WERI-Rb-1 (cell line): ENCODE measurements at places on chromosomes 4 and X.

GRCh38 chrX:125295337-125295736 lies 24.3 kb upstream of the TEX13C start:
- DNase-seq: no peak

DNA sequence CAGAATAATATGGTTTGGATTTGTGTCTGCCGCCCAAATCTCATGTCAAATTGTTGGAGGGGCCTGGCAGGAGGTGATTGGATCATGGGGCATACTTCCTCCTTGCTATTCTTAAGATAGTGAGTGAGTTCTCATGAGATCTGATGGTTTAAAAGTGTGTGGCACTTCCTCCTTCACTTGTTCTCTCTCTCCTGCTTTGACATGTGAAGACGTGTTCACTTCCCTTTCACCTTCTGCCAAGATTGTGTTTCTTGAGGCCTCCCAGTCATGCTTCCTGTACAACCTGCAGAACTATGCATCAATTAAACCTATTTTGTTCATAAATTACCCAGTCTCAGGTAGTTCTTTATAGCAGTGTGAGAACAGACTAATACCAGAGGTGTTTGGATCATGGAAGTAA lies 325.7 kb upstream of the GIMD1 start:
- DNase-seq: no peak

DNA sequence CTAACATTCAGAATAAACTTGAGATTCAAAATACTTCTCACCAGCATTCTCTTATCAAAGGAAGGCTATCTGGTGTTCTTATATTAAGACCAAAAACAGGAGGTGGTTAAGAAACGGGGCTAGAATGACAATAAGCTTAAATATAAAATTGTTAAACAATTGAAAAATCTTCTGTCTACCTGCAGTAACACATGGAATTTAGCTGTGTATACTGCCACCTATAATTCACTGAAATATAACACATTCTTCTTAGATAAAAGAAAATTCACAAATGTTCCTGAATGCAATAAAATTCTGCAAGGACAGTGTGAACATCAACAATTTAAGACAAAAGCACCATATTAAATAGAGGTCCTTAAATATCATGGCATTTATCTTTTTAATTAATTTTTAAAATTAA lies 11.5 kb upstream of the PCDH10 start:
- DNase-seq: no peak

- no peak for DNase-seq
Observed at GRCh38 chr4:101807351-101807750, 16.8 kb downstream of the BANK1 start.

DNA sequence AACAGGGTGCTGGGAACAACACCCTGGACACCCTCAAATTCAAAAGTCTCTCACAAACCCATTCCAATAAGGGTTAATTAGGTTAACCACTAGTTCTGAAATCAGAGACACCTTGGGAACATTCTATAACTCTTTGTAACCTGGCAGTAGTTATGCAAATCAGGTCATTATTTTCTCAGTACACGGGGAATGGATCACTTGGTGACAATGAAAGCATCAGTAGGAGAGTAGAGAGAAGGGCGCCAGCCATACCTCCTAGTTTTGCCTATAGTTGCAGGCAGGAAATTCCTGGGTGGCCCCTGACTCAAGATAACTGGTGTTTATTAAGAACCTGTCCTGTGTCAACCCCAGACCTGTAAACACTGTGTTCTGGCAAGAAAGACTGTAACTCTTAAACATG lies 2.5 kb downstream of the CCDC110 start:
- DNase-seq: no peak

- no peak for DNase-seq
Observed at GRCh38 chrX:13955975-13956374, 73.7 kb downstream of the GEMIN8 start.

GRCh38 chr4:21385706-21386105 lies 562.9 kb downstream of the KCNIP4 start:
- DNase-seq: no peak

DNA sequence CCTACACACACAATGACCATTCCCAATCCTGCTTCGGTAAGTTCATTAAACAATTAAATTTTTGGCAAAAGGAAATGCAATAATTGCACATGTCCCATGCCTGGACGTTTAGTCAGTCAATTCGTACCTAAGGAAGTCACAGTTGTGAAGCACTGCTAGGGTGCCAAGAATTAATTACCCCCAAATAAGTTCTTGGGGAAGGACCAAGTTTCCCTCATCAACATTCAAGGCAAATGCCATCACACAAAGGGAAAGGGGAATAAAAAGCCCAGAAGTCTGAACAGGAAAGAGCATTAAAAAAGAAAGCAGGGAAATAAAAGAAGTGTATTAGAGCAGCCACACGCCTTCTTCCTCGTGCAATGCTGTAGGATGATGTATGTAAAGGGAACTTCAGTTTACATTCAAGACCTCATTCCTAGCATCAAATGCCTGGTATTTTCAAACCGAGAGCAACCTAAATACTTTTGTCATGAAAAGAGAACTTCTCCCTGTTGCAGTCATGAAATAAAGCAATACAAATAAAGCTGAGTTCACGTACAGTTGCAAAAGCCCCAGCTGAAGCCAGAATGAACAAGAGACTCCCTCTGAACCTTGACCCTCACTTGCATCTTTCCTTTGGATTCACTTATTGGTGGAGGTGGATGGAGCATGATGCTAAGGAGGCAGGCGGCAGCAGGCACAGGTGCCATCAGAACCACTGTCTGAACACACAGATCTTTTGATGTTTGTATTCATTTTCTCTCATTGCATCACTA lies 124.0 kb upstream of the PPARGC1A start:
- no peak for DNase-seq

DNA sequence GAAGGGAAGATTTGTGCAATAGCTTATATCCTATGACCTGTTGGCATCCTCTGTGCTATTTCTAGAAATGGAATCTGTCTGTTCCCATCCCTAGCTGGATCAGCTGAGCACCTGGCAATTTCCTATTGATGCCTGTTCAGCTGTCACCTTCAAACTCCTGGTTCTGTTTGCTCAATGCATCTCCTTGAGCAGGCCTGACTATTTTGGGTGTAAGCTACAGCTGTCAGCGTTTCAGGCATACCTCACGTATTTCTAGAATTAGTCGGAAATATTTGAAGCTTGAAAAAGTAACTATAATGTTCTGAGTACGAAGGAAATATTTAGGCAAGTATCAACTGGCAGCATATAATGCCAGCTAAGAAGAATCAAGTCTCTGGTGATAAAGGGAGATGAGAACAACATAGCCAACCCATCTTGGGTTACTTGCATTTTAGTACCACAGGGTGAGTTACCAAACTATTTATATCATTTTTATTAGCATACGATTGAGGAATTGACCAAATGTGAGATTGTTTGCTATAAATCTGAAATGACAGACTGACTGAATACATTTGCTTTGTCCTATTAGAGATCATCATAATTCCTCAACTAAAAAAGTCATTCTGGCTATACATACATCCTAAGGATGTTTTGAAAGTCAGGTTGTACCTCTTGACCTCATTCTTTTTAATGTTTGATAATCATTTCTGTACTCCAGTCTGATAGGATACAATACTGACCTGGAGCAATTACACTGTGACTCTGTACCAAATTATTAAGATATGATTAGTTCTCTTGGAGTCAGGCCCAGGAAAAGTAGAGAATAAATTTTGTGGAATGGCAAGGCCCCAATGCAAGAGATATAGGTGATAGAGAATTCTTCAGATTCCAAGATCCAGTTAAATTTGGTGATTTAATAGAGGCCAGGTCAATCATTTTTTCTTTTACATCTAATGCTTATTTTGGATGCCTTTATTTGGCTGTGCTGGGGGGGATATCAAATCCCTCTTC lies 36.4 kb upstream of the PLAC1 start:
- DNase-seq: no peak

DNA sequence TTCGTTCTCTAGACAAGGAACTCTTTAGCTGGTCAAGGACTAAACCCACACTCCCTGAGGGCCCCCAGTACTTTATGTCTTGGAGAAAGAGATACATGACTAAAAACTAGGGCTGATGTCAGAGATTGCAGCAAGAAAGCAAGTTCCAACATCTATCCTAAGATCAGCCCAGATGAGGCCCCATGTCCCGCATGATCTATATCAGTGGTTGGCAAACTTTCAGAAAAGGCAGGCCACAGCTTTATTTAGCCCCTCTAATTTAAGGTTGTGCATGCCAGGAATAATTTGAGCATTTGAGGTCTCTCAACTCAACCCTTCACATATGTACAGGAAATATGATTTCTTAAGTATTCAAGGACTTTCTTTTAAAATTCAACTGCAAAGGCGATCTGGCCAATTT lies 44.1 kb upstream of the FRMD7 start:
- DNase-seq: no peak
